HEK293T (cell line): ENCODE measurements at places on chromosomes 5 and 9.

- no peak for DNase-seq
Observed at GRCh38 chr5:150253416-150254208, 36.0 kb downstream of the CAMK2A start.

- no peak for DNase-seq
Observed at GRCh38 chr5:52856564-52856963, 68.8 kb downstream of the ITGA1 start.

DNA sequence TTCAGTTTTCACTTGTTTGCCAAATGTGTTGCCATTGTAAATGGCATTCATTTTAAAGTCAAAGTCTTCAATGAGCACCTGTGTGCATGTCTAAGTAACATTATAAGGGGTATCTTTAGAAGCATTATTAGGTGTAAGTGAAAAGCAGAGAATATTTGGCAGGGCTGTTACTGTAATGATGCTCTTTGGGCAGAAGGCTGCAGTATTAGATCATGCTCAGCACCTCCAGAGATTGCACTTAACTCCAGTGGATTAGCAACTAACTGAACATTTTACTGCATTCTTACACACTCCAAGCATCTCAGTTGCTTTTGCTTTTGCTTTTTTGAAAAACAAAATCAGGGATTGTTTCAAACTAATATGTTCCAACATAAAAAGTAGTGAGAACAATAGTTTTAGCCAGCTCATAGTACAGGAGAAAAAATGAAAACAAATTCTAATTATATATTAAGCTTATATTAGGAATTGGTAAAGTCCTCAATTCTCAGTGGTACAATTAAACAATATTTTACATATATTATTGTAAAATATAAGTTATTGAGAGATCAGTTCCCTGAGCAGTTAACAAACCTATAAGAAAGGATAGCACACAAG lies 1740.9 kb upstream of the CDH9 start:
- no peak for DNase-seq

- no peak for DNase-seq
Observed at GRCh38 chr9:8284884-8285283, 485.3 kb upstream of the DMAC1 start.

DNA sequence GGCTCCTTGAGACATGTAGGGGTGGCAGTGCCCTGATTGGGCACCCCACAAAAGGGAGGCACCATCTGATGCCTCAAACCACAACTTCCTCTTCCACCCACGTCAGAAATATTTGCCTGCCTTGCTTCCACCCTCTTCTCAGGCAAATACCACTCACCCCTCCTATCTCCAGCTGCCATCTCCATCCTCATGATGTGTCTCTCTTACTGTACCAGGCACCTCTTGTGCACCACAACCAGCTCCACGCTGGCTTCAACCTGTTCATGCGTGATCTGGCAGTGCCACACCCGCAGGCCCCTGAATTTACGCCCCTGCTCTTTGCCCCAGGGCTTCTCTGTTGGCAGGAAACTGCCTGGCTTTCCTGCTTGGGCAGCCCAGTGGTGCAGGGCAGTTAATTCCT lies 87.8 kb upstream of the HSPA9 start:
- DNase-seq: no peak

DNA sequence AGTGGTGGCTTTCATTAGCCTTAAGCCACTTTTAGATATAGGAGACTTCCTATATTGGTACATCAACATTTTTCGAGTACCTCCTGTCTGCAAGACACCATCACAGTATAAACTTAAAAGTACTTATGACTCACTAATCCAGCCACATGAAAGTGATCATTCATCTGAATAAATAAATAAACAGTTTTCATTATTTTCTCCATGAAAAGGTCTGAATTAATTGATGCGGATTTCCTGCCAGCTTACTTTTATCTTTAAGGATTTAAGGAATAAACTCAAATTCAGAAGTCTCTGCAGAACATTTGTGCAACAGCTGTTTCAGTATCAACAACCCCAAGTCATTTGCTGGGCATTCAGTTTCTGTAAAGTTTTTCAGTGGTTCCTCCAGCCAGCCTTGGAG lies 4.0 kb downstream of the SAP30L start:
- DNase-seq: no peak

- no peak for DNase-seq
Observed at GRCh38 chr5:42950456-42951292, 89.4 kb downstream of the ANXA2R start.

DNA sequence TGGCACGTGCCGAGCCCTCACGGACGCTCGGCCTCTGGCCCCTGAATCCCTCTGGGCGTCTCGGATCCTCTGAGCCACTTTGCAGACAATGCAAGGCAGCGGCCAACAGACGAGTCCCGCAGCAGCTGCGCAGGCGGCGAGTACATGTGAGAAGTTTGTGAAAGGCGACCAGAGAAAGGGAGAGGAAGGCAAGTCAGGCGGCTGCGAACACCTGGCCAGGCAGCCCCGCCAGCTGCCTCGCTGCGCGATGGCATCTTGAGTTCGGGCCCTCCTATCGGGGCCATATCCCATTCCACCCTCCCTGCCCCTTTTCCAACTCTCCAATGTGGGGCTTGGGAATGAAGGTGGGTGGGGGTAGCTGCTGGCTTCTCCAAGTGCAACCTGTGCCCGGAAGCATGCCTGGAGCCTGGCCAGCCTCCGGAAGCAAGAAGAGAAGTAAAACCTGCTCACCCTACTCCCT lies 4.5 kb upstream of the POU4F3 start:
- DNase-seq: no peak

- no peak for DNase-seq
Observed at GRCh38 chr5:56088967-56089829, 94.4 kb upstream of the IL6ST start.

DNA sequence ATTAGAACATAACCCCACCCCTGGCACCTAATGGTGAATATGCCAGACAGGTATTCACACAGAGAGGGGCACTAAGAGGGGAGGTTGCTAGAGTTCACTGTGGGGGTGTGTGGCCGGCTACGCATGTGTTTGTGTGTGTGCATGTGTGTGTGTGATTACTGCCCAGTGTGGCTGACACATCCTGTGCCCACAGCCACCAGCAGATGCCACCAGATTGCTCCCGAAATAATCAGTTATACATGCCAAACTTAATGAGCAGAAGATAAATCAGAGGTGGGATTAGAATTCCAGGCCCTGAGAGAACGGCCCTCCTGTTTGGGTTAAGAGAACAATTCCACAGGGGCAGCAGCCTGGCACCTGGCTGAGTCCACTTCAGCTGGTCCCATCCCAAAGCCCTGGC lies 91.8 kb upstream of the TBCA start:
- DNase-seq: no peak

- no peak for DNase-seq
Observed at GRCh38 chr9:8901146-8901545, 1101.6 kb upstream of the DMAC1 start.

- no peak for DNase-seq
Observed at GRCh38 chr5:130687085-130687733, 477.8 kb downstream of the HINT1 start.

- DNase-seq: no peak
Observed at GRCh38 chr5:171953860-171954701, 52.4 kb downstream of the FBXW11 start.

DNA sequence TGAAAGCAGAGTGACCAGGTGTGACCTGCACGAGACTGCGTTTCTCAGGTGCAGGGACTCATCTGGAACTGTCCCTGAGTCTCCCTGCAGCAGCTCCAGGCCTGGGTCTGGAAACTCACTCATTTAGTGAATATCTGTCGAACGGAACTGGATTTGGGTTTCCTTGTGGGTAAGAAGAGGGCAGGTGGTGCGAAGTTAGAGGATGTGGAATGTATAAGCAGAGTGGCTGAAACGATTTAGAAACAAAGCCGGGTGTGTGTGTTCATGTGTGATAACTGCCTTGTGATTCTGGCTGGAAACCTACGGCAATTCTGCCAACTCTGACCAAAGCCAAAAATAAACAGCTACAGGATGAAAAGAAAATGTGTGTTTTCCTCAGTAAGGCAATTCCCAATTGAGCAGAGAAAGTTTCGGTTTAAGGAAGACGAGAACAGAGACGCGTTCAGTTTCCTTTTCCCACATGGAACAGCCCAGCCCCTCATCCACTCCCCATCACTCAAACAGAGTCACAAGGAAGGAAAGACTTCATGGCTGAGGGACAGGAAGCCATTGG lies 130.3 kb downstream of the NSG2 start:
- DNase-seq: no peak

DNA sequence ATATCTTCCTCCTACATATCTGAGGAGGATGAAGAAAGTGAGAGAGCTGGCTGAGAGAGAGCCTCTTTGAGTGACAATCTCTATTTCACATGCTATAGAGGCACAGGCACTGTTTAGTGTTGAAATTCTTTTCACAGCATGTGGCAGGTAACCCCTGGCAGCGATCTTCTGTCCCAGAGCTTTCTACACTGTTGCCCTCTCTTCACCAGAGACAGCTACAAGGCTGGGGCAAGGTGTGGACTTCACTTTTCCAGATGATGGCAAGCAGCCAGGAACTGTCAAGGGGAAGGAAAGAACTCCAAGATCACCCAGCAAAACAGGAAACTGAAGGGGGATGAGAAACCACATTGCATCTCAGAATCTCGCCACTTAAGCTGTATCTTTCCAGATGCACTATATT lies 205.2 kb downstream of the CAAP1 start:
- DNase-seq: no peak

DNA sequence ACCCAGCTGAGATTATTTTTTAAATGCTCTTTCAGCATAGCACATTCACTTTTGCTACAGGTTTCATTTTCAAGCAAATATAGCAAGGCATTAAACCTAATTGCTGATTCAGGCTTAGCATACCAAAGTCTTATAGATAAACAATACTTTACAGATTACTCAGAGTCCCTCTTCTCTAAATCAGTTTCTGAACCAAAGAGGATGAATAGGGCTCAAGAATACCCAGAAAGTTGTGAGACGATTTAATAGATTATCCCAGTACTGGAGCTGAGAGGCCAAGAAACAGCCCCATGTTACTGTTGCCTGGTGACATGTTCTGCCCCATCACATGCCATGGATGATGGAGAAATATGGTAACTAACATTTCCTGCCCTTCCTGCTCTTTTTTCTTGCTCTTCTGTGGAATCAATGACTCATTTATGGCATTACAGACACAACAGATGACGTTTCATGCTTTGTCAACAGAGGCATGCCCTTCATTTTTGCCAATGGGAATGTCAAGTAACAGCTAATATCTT lies 18.1 kb upstream of the SSBP2 start:
- no peak for DNase-seq

DNA sequence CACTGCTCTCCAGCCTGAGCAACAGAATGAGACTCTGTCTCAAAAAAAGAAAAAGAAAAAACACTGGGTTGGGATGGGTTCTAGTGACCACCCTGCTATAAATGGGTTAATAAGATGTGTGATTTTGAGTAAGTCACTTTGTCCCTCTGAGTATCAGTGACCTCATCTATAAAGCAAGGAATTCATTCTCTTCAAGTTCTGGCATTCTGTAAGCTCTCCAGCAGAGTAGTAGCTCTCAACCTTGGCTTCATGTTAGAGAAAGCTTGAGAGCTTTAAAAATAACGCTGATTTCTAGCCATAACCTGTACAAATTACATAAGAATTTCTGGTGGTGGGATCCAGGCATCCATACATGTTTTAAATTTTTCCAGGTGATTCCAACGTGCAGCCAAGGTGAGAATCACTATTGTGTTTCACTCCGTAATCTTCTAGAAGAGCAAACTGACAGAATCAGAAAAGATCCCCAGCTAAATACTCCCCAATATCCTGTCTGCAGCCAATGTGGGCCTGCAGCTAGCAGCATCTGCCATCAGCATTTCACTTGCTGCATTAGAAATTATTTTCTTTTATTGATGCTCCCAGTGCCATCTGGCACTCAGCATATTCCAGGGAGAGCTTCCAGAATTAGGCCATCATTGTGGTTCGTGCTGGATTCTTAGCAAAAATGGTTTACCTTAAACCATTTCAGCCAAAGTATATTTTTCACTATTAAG lies 109.4 kb downstream of the FEM1C start:
- DNase-seq: no peak

- DNase-seq: no peak
Observed at GRCh38 chr5:10513501-10514442, 50.1 kb upstream of the ANKRD33B start.

- DNase-seq: no peak
Observed at GRCh38 chr5:7445831-7446230, 49.9 kb downstream of the ADCY2 start.

GRCh38 chr9:115357821-115358220 lies 239.9 kb upstream of the TNC start:
- DNase-seq: no peak

- DNase-seq: no peak
Observed at GRCh38 chr9:83296123-83296522, 233.2 kb upstream of the RASEF start.

DNA sequence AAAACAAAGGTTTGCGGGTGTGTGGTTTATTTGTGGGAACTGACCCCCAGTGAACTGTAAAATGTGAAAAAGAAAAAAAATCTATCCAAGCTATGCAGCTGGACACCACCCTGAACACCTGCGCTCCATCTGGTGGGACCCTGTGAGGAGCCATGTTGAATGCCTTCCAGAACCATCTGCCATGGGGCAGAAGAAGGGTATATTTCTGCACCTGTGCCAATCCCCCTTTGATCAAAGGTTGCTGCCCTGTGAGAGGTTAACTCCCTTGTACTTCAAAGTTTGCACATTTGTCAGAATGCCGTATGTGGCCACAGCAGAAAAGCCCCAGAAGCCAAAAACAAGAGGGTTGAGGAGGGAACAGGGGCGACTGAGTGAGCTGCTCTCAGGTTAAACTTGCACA lies 148.5 kb upstream of the ALDH1B1 start:
- no peak for DNase-seq

DNA sequence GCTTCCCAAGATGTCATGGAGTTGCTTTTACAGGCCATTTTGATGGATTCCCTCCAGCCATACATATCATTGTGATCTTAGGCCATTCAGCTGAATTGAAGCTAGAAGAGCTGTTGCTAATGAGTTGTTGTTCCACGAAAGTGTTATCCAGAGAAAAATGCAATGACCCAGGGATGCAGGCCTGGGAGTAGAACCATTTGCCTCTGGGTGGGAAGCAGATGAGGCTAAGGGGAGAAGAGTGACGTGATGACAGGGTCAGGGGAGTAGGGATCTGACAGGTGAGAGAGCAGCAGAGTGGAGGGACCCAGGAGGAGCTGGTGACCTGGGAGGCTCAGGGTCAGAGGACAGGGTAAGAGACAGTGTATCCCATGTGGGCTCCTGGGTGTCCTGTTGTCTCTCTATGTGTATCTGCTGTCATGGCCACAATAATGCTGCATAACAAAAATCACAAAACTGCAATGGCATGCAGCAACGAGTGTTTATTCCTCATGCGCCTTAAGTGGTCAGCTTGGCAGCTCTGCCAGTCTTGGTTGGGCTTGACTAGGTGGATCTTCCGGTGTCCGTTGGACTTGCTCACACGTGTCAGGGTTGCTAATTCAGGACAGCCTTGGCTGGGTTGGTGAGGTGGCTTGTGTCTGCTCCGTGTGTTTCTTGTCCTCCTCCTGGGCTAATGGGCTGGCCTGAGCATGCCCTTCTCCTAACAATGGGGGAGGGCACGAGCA lies 90.6 kb downstream of the LIFR start:
- no peak for DNase-seq

- DNase-seq: peak; percentile 41
Observed at GRCh38 chr9:69325409-69326212, 596 bp downstream of the ENTREP1 start.
